ENCODE measurements at places on chromosomes 3 and 15. TPM values are rescaled to one million over a fixed set of nuclear protein-coding genes. Genes with fewer than 3 reads are reported as not detected.

Gene KAT2B
- 120 TPM for total RNA-seq

DNA sequence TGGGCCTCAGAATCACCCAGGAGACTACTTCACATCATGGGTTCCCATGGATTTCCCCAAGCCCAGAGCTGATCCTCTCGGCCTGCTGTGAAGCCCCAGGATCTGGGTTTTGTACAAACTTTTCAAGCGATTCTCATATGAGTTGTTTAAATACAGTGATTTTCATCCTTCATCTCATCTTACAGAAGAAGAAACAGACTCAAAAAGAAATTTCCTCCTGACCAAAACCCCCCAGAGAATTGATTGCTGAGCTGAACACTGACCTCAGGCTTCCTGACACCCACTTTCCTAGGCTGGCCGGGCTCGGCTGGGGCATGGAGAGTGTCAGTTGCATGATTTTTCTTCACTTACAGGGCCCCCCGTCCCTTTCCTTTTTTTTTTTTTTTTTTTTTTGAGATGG lies 60.3 kb downstream of the BDH1 start:
- H3K27ac ChIP-seq = no peak overlapping the region
- no peak for DNase-seq
- no peaks in the 10 kb centered on the region for H3K36me3 ChIP-seq
- peaks cover 7% of the 10 kb centered on the region for H3K27me3 ChIP-seq
- H3K4me1 ChIP-seq = no peaks in the 10 kb centered on the region

DNA sequence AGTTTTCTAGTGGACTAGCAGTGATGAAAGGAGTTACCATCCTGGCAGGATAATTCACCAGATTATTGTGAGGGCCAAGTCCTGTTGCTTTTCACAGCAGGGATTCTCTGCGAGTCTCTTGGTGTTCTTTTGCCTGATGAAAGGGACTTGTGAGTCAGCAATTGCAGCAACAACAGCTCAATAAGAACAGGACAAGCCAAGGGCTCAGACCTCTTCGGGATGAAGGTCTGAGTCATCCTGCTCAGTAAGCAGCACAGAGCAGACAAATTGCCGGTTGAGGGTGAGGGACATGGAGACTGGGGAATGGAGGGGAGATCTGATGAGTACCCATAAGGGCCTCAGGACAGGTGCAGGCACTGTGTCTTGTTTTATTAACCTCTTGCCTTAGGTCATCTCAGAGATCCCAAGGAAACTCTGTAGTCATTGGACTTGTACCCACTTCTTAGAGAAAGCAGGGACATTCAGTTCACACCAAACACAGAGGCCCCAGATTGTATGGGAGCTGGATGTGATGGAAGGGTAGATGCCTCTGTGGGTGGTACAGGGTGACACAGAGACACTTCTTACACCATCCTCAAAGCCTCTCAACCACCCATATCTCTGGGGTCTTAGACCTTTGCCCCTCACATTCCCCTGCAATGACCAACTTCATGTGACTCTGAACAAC lies 173.8 kb upstream of the TLE3 start:
- peaks cover 27% of the 10 kb centered on the region for H3K4me1 ChIP-seq
- no peaks in the 10 kb centered on the region for H3K36me3 ChIP-seq
- no peak overlapping the region for H3K27ac ChIP-seq
- no peak overlapping the region for H3K4me3 ChIP-seq

- H3K36me3 ChIP-seq = no peaks in the 10 kb centered on the region
- H3K4me1 ChIP-seq = no peaks in the 10 kb centered on the region
- H3K4me3 ChIP-seq = no peak overlapping the region
- H3K27me3 ChIP-seq = peaks cover 21% of the 10 kb centered on the region
- DNase-seq = no peak
These were observed 158.9 kb downstream of the FOXB1 start for GRCh38 chr15:60162968-60163355.

GRCh38 chr3:126083913-126084767 lies at the start of gene SLC41A3:
Gene SLC41A3 (minus strand): TSS chr3:126084124. CDS start chr3:126068219, 15,905 bp downstream.
- H3K27me3 ChIP-seq = no peaks in the 10 kb centered on the region
- peak; percentile 89 for DNase-seq
- H3K4me1 ChIP-seq = peaks cover 21% of the 10 kb centered on the region
- H3K4me3 ChIP-seq = peak within 1 kb of the TSS; percentile 91
- H3K36me3 ChIP-seq = peaks cover 10% of the 10 kb centered on the region
- H3K27ac ChIP-seq = peak within 1 kb of the TSS; percentile 92

- H3K4me3 ChIP-seq = no peak overlapping the region
- DNase-seq = no peak
- H3K27ac ChIP-seq = no peak overlapping the region
- no peaks in the 10 kb centered on the region for H3K27me3 ChIP-seq
These were observed 103.1 kb downstream of the MEX3B start for GRCh38 chr15:81942655-81943195.

DNA sequence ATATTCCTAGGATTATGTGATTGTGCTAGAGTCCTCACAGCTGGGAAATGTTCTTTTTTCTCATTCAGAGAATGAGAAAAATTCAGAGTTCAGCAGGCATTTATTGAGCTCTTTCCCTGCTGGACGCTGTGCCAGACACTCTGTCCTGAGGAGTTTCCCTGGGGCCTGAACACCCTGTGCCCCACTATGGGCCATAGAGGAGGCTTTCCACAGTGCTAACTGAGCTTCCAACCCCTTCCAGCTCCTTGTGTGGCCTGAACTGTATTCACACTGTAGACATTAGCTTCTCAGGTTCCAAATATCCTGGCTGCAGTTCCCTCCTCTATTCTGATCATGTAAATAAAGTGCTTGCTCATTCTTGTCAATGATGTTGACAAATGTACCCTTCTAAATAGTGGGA lies 10.0 kb downstream of the ABHD2 start:
- H3K4me1 ChIP-seq = peaks cover 13% of the 10 kb centered on the region
- no peak for DNase-seq
- H3K36me3 ChIP-seq = peaks cover 22% of the 10 kb centered on the region
- H3K4me3 ChIP-seq = no peak overlapping the region
- no peaks in the 10 kb centered on the region for H3K27me3 ChIP-seq
- no peak overlapping the region for H3K27ac ChIP-seq

DNA sequence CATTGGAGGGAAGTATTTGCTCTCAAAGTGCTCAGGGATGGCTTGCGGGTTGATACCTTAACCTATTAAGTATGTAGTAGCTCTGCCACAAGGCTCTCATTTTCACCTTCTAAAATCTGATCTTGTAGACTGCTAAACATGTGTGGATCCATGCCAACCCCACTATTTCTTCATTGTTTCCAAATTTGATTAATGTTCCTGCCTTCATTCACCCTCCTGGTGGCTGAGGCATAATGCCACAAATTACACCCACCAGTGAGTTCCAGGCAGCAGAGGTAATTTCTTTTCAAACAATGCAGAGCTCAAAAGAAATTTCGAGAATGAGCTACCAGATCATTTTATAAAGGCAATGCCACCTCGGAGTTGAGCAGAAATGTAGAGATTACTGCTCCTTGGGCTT lies 71.0 kb downstream of the EDEM1 start:
- peaks cover 3% of the 10 kb centered on the region for H3K4me1 ChIP-seq
- DNase-seq = no peak
- H3K27ac ChIP-seq = no peak overlapping the region
- H3K27me3 ChIP-seq = no peaks in the 10 kb centered on the region
- no peaks in the 10 kb centered on the region for H3K36me3 ChIP-seq
- no peak overlapping the region for H3K4me3 ChIP-seq

Gene SLC9C1
- total RNA-seq = not detected

Gene EIF4A2
- 365 TPM for total RNA-seq

GRCh38 chr15:50166216-50166615 lies 15.8 kb upstream of the SLC27A2 start:
- peaks cover 31% of the 10 kb centered on the region for H3K27me3 ChIP-seq
- H3K4me1 ChIP-seq = no peaks in the 10 kb centered on the region
- H3K4me3 ChIP-seq = no peak overlapping the region
- no peaks in the 10 kb centered on the region for H3K36me3 ChIP-seq

DNA sequence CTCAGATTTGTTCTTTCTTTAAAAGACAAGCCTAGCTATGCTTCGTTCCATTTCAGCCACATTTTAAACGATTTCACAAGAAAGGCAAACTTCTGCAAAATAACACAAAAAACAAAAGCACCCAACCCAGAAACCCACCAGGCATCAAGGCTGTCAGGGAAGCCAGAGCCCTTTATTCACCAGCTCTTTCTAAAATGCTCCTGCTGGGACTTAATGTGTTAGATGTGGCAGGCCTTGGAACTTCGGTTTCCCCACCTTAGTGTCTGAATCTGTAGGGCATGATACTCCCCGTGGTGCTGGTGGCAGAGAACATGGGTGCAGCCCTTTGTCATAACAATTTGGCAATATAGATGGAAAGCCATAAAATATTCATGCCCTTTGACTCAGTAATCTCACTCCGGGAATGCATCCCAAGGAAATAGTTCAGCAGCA lies 56.8 kb upstream of the LCTL start:
- no peaks in the 10 kb centered on the region for H3K36me3 ChIP-seq
- peaks cover 25% of the 10 kb centered on the region for H3K27me3 ChIP-seq
- no peak overlapping the region for H3K4me3 ChIP-seq
- DNase-seq = no peak

Gene ROPN1
- not detected for total RNA-seq

Gene NOP10
- total RNA-seq = 180 TPM

Gene LRTM1
- not detected for total RNA-seq

Gene FRG2C
- not detected for total RNA-seq

Gene DNAH12
- total RNA-seq = not detected

Gene FOXB1
- total RNA-seq = 0.52 TPM

DNA sequence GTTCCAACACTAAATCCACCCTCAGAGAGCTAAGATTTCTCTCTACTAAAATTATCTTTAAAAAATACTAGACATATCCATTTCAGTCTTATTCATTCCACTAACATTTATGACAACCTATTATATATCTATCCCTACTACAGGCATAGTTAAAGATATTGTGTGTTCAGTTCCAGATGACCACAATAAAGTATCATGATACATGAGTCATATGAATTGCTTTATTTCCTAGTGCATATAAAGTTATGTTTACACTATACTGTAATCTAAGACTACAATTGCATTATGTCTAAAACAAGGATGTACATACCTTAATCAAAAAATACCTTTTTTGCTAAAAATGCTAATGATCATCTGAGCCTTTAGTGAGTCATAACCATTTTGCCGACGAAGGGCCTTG lies 19.4 kb downstream of the SHOX2 start:
- H3K27me3 ChIP-seq = peaks cover 42% of the 10 kb centered on the region
- H3K4me1 ChIP-seq = no peaks in the 10 kb centered on the region
- H3K27ac ChIP-seq = no peak overlapping the region
- H3K36me3 ChIP-seq = no peaks in the 10 kb centered on the region
- H3K4me3 ChIP-seq = no peak overlapping the region

- H3K4me3 ChIP-seq = no peak overlapping the region
- no peak overlapping the region for H3K27ac ChIP-seq
- H3K36me3 ChIP-seq = no peaks in the 10 kb centered on the region
These were observed 9.5 kb upstream of the MESP2 start for GRCh38 chr15:89766357-89767311.

GRCh38 chr3:30551927-30552326 lies 54.5 kb upstream of the TGFBR2 start:
- DNase-seq = no peak
- no peaks in the 10 kb centered on the region for H3K4me1 ChIP-seq
- H3K27ac ChIP-seq = no peak overlapping the region
- H3K4me3 ChIP-seq = no peak overlapping the region
- H3K27me3 ChIP-seq = no peaks in the 10 kb centered on the region
